ENCODE measurements at places on chromosomes 5 and 9. TPM values are rescaled to one million over a fixed set of nuclear protein-coding genes. Genes with fewer than 3 reads are reported as not detected.

Gene PKD2L2
- total RNA-seq, result not detected

Gene ACOT12
- total RNA-seq, result not detected

Gene KIF4B
- not detected for total RNA-seq

Gene HCN1
- 37.3 TPM for total RNA-seq

Gene FOXD4L5
- total RNA-seq, result 0.27 TPM

Gene ACTL7A
- total RNA-seq, result not detected

Gene C9orf40
- total RNA-seq, result 7.8 TPM

Gene CDC25C
- not detected for total RNA-seq

Gene SPINK5
- total RNA-seq, result 0.94 TPM

Gene CCNI2
- 0.36 TPM for total RNA-seq

Gene CNTFR
- total RNA-seq, result 23.2 TPM

Gene NDOR1
- 16.5 TPM for total RNA-seq

Gene BTNL3
- total RNA-seq, result not detected

Gene N4BP3
- 2.6 TPM for total RNA-seq

Gene GFI1B
- total RNA-seq, result not detected

Gene CCNO
- 0.22 TPM for total RNA-seq

GRCh38 chr5:78260771-78261170 lies 33.7 kb downstream of the AP3B1 start:
- no peak for DNase-seq

DNA sequence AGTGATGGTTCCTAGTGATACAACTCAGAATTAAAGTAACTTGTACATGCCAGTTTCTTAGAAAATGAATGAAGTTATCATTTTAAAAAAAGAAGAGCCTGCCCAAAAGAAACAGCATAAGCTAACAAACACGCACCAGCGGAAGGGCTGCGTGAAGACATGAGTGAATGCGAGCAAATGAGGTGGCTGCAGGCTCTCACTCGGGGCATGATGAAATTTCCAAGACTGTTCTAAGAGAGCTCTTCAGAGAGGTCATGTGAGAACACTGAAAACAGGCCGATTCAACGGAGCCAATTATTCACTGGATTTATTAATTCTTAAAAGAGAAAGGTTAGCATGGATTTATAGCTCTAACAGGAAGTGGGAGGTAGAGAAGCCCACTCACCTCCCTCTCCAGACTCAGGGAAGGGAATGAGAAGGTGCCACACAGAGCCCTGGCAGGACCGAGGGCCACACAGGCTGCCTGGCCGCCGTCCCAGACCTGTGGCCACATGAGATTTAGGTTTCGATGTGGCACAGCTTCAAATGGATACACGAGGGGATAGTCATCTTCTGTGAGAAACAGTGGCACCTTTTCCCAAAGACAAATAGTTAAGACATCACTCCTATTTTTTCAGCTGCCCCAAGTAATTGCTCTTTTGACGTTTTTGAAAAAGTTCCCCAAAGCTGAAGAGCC lies 55.5 kb downstream of the HABP4 start:
- DNase-seq, result no peak

DNA sequence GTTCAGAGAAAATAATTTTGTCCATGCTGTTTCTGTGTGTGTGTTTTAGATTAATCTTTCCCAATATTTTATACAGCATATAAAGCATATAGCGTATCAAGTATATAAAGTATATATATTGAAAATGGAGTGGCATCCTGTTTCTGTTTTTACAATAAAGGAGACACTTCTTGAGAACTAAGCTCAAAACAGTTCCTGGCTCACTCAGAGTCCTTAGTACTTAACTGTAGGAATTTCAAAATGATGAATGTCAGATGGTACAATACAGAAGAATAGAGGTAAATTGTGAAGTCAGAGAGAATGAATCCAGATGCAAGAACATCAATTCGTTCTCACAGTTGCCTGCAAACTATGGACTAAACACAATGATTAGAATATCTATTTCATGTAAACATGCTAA lies 68.7 kb upstream of the TAS2R1 start:
- DNase-seq, result no peak

GRCh38 chr9:82726424-82727276 lies 336.3 kb downstream of the RASEF start:
- no peak for DNase-seq

GRCh38 chr9:22469928-22470544 lies 23.4 kb downstream of the DMRTA1 start:
- no peak for DNase-seq

DNA sequence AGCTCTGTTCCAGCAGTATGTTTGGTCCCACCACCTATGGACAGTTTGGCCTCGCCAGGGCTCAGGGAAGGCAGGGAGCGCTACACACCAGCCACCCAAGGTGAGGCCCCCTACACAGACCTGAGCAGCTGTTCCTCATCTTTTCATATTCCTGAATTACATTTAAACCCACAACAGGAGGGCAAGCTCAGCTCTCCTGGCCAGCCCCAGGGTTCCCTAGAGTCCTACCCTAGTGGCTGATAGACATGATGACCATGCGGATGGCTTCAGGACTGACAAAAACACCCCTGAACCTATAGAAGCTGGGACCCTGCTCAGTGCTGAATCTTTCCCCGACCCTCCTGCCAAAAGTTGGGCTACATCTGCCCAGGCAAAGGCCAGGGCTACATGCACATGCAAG lies 6.7 kb upstream of the FOXE1 start:
- DNase-seq, result no peak

- DNase-seq, result no peak
These were observed 675.9 kb downstream of the SEMA5A start for GRCh38 chr5:8869932-8870331.

DNA sequence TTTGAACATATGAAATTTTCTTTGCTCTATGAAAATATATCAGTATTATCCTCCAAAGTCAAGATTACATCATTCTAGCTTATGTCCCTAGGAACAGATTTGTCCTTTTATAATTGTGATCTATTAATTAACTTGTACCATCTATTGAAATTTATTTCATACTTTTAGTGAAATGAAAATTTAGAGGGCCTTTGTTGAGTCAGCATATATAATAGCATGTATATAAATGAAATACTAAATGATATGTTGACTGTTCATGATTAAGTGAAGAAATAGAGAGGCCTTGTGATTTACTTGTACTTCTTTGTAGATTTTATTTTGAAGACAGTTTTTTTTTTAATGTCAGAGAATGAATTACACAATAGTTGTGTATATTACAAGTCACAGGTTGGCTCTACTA lies 86.4 kb downstream of the PARP8 start:
- no peak for DNase-seq

DNA sequence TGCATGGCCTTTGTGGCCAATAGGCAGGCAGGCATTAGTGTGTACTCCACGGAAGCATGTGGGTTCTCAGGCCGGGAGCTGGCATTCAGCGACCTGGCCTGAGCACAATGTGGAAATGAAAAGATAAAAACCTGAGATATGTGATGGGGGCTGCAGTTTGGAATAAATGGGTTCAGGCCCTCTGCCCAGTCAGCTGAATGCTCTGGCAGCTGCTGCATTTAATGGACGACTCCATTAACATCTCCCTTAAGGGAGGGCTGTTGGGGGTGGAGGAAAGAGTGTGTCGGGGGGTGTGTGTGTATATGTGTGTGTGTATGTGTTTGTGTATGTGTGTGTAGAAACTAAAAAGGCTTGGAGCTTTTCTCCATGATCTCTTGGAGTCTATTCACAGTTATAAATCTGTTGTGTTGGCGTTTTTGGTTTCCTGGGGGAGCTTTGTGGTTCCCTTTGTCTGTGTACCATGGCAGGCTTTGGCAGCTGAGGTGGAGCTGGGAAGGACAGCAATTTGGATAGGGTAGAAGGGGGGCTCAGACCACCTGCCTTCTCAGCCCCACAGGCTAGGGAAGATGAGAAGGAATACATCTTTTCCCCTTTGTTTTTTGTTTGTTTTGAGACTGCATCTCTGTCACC lies 27.3 kb upstream of the HSPA9 start:
- peak; percentile 25 for DNase-seq

DNA sequence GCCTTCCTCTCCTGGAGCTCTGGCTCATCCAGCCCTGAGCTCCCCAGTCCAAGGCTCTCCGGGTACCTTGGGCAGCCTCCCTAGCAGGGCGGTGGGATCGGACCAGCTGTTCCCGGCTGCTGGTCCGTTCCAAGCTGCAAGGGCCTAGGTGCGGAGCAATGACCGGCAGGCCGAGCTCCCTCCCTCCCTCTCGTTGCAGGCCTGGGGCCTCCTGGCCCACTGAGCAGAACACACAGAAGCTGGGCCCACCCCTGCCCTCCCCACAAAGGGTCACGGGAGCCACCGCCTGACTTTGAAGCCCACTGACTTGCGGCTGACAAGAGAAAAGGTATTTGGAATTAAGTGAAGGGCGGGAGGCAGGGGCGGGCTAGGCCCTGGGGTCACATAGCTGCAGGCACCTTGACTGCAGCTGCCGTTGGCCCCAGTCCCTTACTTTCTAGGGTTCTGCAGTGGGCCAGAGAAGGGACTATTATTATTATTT lies 104.7 kb upstream of the IER5L start:
- DNase-seq, result peak; percentile 55

GRCh38 chr9:68727636-68728035 lies 22.6 kb downstream of the PIP5K1B start:
- DNase-seq, result no peak

DNA sequence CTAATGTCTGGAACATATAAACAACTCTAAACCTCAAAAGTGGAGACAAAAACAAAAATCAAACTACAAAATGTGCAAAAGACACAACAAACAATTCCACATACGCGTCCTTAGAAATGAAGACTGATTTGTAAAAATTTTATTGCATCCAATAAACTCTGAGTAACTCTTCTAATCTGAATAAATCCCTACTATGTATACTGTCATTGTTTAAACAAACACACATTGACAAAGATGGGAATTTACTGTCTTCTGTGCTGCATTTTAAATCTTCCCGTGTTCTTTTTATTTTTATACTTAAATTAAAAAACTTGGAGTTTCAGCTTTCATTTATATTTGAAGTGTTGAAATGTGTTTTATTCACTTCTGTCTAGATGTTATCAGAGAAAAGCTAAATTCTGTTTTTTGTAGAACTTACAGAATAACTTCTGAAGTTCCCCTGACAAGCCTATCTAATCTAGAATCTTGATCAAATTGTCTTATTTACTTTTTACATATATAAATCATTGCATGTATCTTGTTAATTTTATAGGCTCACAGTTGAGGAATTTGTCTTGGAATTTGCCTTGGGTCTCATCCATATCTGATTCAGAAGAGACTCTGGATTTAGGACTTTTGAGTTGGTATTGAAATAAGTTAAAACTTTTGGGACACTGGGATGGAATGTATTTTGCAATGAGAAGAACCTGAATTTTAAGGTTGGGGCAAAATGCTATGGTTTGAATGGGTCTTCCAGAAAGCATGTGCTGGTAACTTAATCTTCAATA lies 2064.4 kb upstream of the C9orf72 start:
- DNase-seq, result no peak

GRCh38 chr5:39447968-39448367 lies 23.2 kb upstream of the DAB2 start:
- DNase-seq, result no peak

- DNase-seq, result no peak
These were observed 960 bp downstream of the CANX start for GRCh38 chr5:179699616-179700237.

GRCh38 chr9:26523577-26523976 lies 369.0 kb downstream of the CAAP1 start:
- DNase-seq, result no peak

GRCh38 chr5:169521366-169521983 lies 62.1 kb upstream of the SPDL1 start:
- no peak for DNase-seq

DNA sequence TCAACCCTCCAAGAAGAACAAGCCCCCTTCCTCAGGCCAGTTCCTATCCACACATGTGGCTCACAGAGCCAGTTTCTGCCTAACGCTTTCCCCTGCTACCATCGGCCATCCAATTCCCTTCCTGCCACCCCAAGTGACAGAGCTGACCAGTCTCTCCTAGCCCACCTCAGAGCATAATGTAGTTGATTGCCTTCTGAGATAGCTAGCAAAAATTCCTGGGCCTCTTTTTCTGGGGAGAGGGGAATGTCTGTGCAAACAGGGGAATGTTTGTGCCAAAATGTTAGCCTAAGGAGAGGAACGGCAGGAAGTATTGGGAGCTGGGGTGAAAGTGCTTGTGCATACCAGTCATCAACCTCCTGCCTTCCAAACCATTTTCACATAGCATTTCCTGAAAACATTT lies 157.0 kb downstream of the PJA2 start:
- DNase-seq, result no peak

GRCh38 chr9:8733131-8733954 lies 933.8 kb upstream of the DMAC1 start:
- no peak for DNase-seq

- peak; percentile 28 for DNase-seq
These were observed 1.5 kb upstream of the SIT1 start for GRCh38 chr9:35651956-35652828.

DNA sequence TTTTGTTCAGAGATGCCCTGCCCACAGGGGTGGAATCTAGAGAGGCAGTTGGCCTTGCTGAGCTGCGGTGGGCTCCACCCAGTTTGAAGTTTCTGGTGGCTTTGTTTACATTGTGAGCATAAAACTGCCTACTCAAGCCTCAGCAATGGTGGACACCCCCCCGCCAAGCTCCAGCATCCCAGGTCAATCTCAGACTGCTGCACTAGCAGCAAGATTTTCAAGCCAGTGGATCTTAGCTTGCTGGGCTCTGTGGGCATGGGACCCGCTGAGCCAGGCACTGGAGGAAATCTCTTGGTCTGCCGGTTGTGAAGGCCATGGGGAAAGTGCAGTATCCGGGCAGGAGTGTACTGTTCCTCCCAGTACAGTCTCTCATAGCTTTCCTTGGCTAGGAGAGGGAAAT lies 55.5 kb downstream of the MINAR2 start:
- DNase-seq, result no peak

Data from sciatic nerve (tissue), 2 donors.